ENCODE measurements at places on chromosomes 3 and 15. TPM values are rescaled to one million over a fixed set of nuclear protein-coding genes. Genes with fewer than 3 reads are reported as not detected.

The MAP2K5 gene
- total RNA-seq, result 14.3 TPM

GRCh38 chr3:88148651-88149050 lies 1.1 kb upstream of the C3orf38 start:
- no peak for DNase-seq

DNA sequence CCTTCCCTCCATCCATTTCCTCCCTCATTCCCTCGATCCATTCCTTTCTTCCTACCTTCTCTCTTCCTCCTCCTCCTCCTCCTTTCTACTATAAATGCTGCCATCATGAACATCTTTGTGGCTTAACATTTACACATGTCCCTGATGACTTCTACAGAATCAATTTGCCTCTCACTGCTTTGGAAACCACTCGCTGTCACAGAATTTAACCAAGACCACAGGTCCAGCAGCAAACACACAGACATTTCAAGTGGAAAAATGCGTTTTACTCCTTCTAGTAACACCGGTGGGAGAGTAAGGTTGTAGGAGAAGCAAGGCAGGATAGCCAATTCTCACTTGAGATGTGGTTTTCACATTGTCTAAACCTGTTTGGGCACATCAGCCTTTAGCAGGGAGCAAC lies 101.4 kb upstream of the LRIG1 start:
- DNase-seq, result no peak

The KBTBD12 gene
- 3.0 TPM for total RNA-seq

The TRPC1 gene
- 29.3 TPM for total RNA-seq

The IL17RE gene
- total RNA-seq, result 1.8 TPM

All from sigmoid colon (tissue), 7 donors.